ENCODE measurements at places on chromosomes 3 and 15.
A peak's percentile ranks its signal among the peaks of the same experiment; 100 is the strongest.

DNA sequence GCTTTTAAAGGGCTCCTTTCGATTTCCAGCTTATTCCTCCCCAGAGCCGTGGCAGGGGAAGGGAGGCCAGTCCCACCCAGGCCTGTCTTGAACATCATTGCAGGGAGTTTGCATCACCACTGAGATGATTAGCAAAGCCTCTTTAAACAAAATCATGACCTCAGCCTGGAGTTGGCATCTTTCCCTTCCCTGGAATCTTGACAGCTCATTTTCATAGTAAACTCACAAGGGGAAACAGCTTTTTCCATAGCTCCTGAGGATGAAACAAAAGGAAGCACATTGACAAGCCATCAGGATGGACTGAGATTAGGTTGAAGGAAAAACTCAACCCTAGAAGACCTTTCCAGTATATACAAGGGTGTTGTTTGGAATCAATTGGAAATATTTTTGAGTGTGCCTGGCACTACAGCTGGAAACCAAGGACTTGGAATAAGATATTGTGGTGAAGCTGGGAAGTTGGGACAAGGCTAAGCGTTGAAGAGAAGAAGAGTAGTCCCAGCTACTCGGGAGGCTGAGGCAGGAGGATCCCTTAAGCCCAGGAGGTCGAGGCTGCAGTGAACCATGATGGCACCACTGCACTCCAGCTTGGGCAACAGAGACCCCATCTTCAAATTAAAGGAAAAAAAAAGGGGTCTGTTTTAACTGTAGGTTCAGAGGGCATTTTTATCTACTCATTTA lies 3.1 kb upstream of the LARP6 start:
- no peak for DNase-seq

- DNase-seq: peak; percentile 51
Observed at GRCh38 chr3:164222197-164222596, 856.1 kb downstream of the SI start.

DNA sequence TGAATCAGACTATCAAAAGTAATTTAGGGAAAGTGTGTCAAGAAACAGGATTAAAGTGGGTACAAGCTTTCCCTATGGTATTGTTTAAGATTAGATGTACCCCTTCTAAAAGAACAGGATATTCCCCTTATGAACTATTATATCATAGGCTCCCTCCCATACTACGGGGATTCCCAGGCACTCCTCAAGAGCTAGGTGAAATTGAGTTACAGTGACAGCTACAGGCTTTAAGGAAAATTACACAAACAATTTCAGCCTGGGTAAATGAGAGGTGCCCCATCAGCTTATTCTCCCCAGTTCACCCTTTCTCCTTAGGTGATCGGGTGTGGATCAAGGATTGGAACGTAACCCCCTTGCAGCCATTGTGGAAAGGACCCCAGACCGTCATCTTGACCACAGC lies 240.8 kb upstream of the CNTN6 start:
- DNase-seq: peak; percentile 11

GRCh38 chr3:84835366-84835765 lies 123.4 kb upstream of the CADM2 start:
- no peak for DNase-seq

DNA sequence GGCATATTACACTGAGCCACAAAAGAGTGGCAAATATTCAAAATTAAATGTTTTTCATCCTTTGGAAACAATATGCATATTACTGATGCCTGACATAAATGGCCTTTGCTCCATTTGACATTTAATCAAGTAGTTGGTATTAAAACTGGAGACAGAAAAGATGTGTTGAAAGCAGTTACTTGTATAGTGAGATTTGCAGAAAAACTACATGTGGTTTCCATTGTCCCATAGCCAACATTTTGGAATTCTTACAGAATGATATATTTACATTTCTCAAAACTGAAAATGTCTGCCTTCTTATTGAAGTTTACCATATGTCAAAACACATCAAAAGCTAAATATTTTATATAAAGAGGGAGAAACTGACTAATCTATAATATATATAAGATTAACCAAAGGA lies 21.6 kb downstream of the SHOX2 start:
- no peak for DNase-seq

DNA sequence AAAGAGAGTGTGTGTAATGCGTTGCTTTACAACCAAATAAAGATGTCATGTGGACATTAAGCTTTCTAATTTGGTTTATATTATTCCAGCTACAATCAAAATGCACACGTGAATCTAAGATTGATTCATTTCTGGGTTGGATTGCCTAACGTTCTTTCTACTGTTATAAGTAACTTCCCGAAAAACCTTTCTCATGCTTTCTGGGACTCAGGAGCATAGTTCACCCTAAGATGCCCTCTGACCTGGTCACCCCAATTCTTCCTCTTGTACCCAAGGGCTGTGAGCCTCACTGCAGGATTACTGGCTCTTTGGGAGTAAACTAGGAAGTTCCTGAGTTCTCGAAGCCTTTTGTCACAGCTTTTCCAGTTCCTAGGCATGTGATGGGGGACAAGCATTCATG lies 12.7 kb upstream of the LMCD1 start:
- DNase-seq: no peak

DNA sequence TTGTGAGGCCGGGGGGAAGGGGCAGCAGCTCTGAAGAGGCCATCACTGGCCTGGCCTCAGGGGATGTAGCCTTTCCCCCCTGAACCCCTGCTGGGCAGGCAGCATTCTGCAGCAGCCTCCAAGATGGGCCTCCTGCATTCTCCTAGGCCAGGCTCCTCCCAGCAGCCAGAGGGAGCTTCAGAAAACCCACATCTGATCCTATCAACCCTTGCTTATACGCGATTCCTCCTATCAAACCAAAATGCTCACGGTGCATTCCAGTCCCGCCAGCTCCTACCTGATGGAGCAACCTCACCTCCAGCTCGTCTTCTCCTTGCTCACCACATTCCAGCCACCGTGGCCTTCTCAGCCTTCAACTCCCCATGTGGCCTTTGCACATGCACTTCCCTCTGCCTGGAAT lies 85.7 kb downstream of the MEGF11 start:
- no peak for DNase-seq

- no peak for DNase-seq
Observed at GRCh38 chr3:4514916-4515315, 21.8 kb downstream of the ITPR1 start.

DNA sequence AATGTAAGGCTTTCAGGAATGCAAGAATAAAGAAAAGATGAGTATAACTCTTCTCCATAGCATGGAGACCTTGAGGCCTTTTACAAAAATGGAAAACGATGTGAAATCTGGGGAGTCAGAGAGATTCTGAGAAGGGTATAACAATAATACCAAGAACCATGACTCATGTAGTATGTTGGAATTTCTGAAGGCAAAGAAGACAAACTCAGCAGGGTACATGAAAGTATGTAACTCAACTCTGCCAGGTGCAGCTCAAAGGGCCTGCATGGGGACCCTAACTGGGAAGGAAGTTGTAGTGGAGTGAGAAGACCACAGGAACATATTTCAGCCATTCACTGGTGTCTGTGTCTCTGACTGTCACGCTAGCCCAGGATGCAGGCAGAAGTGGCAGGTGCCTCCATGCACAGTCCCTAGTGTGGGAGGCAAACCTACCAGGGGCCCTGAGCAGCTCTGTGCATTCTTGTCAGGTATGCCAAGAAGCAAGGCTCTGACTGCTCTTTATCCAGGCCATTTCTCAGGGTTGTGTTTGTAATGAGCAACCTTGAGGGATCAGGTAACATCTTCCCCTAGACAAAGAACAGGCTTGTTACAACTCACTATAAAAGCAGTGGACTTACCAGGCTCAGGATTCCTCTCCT lies 57.2 kb downstream of the GPR156 start:
- no peak for DNase-seq

DNA sequence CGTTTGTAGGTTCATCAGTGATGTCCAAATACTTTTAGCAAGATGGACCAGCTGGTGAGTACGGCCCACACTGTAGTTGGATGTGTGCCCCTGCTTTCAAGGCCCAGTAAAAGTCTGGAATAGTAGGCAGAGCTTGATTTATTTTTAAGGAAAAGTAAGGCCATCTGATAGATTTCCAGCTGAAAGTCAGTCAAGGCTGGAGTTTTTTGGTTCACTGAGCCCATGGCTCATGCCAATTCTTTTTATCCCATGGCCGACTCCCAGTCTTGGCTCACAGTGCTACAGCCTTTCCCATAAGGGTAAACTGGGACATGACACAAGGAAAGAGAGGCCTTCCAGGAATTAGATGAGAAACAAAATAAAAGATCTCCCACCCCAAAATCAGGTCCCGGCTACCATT lies 13.5 kb downstream of the CCDC80 start:
- no peak for DNase-seq

DNA sequence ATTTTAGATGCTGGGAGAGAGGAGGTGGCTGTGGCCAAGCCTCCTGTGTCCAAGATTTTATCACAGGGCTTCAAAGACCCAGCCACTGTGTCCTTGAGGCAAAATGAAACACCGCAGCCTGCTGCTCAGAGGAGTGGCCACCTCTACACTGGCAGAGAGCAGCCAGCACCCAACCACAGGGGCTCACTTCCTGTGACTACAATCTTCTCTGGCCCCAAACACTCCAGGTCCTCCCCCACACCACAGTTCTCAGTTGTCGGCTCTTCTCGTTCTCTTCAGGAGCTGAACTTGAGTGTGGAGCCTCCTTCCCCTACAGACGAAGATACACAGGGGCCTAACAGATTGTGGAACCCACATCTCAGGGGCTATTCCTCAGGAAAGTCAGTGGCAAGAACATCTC lies 45.6 kb downstream of the CDAN1 start:
- no peak for DNase-seq

DNA sequence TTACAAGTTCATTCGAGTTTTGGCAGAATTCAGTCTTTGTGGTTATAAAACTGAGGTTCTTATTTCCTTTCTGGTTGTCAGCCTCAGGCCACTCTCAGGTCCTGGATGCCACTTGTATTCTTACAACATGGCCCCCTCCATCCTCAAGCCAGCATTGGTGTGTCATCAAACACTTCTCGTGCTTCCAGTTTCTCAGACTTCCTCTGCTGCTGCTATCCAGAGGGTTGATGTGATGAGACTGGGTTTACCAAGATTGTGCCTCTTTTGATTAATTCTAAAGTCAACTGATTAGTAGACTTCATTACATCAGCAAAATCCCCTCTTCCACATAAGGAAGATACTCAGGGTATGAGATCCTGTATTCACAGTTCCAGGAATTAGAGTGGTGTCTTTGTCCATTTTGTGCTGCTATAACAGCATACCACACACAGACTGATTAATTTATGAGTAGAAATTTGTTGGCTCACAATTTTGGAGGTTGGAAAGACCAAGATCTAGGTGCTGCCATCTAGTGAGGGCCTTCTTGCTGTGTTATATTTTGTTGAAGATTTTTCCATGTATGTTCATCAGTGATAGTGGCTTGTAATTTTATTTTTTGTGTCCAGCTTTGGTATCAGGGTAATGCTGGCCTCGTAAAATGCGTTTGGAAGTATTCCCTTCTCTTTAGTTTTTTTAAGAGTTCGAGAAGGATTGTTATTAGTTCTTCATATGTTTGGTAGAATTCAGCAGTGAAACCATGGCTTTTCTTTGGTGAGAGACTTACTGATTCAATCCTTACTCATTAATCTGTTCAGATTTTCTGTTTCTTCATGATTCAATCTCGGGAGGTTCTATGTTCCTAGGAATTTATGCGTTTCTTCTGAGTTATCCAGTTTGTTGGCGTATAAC lies 11.1 kb downstream of the LRCH3 start:
- no peak for DNase-seq

DNA sequence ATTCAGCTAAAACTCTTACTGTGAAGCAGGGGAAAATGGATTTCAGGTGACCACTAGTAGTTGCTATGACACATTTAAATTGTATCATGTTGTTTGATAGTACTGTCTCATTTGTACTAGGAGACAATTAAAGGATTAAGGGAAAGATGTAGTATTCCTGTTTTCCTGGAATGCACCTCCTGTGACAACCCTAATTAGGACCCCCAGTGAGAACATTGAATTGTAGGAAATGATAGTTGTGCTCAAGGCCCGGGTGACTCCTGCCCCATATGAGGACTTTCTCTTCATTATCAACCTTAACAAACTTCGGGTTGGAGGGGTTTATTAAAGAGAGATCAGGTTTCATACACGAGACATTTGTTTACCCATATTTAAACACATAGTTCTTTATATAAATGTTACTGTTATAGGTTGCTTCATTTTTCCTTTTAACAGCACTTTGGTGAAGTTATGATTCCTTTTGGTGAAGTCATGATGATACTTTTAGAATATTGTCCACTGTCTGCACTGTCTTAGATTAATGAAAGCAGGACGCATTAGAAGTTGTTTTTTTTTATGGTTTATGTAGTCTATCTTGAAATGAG lies 392.6 kb upstream of the NAALADL2 start:
- DNase-seq: no peak

DNA sequence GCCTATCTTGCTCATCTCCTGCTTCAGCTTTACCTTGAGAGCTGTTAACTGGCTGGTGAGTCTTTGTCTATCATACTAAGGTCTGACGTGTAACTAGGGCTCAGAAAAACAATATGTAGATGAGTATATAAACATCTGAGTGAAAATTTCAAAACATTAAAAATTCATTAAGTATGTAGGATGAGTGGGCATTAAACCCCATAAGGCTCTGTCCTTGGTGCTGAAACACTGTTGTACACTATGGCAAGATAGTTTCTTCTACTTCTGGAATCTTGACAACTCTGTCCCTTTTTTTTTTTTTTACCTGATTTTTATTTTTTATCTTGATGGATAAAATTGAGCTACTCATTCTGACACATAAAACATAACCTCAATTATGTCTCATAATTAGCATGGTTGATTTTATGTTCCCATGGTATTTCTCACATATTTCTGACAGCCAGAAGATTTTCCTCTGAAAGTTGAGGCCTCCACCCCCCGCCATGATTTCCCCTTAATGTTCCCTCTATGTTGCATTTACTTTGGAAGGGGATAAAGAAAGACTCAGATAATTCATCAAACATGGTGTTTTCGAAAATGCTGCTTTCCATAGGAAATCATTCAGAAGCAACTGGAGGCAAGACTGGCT lies 54.3 kb downstream of the DGKG start:
- no peak for DNase-seq

GRCh38 chr3:184305577-184305976 lies 6.5 kb downstream of the PSMD2 start:
- DNase-seq: no peak

- DNase-seq: no peak
Observed at GRCh38 chr3:64716110-64716710, 28.4 kb upstream of the ADAMTS9 start.

DNA sequence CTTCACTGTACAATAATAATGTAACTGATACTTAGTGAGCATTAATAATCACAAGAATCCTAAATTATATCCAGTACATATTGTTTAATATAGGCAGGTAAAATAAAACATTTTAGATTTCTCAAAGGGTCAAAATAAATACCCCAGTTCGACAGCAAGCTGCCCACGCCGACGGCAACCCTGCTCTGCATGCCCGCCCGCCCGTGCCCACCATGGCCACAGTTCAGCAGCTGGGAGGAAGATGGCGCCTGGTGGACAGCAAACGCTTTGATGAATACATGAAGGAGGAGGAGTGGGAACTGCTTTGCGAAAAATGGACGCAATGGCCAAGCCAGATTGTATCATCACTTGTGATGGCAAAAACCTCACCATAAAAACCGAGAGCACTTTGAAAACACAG lies 22.9 kb downstream of the BTBD1 start:
- DNase-seq: no peak
